ENCODE measurements at places on chromosomes 16 and 17.

DNA sequence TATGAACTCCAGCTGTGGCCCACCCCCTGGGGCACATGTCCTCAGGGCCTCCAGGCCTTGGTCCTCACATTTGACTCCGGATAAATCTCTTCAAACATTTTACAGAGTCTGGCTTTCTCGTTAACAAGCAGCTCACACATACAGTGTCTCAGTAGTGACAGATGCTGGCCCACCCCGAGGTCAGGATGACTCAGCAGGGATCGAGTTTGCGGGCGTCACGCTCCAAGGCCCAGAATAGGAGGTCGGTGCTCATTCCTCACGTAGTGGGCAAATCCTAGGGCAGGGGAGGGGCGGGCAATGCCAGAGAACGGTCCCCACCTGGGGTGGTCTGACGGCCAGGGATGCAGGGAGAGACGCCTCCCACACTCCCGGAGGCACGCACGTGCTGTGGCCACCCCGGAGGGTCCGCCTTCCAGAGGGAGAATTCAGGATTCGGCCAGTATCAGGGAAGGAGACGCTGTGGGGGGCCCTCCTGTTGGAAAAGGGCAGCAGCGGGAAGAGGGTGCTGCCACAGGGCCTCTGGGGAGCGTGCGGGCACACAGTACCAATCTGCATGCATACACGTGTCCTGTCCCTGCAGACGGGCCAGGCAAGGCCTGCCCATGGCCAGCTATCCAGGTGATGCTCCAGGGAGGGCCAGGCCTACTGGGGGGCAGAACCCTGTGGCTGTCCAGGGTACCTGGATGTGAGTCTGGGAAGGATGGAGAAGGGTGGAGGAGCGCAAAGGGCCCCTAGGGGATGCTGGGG lies 8.6 kb downstream of the SLC7A5 start:
- no peak for DNase-seq

DNA sequence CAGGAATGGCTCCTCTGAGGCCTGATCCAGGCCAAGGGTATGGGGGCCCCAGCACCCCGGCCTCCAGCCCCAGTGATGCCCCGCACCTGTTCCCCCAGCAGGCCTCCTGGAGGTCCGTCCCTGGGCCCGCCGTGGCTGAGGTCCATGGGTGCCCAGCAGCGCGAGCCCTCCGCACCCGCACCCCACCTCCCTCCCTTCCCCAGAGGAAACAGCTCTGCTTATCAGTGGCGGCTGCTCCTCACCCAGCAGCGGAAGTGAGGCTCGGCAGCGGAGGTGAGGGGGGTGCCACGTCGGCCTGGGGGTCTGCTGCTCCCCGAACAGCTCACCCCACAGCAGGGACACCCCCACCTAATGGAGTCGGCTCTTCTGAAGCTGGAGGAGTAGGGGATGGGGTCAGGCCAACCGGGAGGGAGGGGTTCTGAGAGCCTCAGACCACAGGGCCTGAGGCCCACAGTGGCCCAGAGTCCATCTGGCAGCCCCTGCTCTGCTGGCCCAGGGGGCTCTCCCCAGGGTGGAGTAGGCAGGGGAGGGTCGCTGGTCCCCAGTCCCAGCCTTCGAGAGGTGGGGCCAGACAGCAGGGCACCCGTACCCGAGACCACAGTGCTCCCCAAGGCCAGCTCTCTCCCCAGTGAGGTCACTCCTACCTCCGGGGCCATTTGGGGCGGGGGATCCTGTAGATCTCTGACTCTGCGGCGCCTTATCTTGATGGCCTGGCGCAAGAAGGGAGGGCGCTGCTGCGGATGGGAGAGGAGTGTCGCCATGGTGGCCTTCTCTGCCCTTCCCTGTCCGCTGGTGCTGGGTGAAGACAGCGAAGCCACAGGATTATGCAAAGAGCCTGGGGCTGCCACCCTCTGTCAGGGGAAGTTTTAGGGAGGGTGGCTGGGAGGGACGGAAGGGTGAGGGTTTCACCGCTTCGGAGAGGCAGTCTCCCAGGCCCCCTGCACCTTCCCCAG lies at the start of gene UNC13D:
UNC13D (minus strand) TSS at position 828 of the 953 bp plus-strand sequence; CDS start at position 761, 67 bp downstream.
- peak; percentile 81 for DNase-seq

DNA sequence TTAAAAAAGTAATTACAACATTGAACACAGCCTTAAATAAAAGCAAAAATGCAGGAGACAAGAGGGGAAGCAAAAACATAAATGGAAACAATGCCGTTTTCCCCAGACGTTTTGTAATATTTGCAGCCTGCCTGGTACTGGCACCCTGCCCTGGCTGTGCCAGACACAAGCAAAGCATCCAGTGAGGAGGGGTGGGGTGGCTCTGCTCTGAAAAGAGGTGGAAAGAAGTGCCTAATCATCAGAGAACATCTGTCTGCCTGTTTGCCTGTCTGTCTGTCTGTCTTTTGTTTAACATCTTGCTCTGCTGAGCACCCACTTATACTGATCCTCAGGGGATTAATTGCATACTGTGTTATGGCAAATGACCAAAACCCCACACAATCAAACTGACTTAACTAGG lies 62.7 kb downstream of the C16orf82 start:
- DNase-seq = no peak

DNA sequence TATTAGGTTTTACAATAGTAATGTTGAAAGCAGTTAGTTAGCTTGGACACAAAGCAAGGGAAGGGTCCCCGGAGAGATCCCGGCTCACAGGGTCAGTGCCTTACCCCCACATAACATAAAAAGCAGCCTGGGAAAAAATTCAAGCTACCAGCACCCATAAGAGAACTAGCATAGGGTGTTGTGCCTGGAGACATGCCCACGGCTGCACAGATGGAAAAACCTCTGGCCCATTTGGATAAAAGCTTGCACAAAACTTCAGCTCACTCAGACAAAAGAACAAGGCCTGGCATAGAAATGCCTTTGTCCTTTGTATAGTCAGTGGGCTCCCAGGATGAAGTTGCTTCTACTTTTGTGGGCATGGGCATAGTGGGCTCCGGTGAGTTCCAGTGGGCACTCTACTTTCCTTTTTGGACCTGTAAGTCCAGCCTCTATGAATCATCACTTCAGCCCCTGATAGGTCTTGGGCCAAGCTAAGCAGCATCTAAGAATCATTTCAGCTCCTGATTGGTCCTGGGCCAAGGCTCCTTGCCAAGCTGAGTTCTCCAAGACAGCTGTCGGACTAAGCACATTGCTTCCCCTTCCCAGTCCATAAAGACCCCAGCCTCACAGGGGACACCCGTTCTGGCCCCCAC lies 1.3 kb upstream of the RDM1 start:
- DNase-seq = no peak

DNA sequence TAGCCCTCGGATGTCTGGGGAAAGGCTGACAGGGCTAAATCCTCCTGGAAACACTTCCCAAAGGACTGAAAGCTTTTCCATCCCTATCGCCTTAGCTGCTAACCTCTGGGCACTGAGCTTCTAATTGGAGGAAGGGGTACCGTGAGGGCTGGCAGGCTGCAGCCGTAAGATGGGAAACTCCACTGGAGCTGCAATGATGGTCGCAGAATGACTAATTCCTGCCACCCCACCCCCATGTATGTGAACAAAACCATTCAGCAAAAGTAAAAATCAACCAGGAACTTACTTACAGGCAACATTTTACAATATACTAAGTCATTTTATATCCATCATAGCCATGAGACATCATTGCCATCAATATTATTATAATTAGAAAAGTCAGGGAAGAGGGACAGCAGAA lies 133.3 kb downstream of the ABCC12 start:
- peak; percentile 37 for DNase-seq

DNA sequence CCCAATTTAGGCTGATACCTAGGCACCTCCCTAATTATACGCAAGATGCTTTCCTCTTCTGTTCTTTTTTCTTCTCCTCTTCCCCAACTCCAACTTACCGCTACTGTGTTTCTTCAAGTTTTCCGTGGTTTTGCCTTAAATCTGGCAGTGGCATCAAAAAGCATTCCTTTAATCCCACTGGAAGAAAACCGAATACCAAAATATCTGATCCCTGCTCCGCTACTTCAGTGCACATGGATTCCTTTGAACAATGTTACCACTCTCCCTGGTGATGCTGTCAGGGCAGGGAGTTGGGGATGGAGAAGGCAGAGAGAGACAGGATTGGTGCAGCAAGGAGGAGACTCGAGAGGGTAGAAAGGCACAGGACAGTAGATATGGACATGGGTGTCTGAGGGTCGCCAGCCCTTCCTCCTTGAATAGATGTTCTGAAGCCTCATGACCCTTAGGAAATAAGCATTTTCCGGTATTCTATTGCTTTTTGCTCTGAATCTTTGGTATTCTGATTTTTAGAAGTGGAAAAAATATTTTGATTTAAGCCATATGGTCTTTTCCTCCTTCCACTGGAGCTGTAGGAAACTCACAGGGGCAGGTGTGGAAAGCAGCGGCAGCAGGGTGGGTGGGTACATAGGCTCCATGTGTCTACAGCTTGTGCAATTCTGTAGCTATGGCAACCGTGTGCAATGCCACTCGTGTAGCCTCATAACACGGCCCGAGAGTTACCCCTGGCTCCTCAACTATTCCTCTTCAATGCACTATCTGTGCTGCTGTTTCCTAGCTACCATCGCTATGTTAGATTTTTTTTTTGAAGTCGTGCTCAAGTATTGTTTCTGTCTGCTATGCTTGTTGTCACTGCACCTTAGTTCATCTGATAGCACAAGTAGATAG lies 32.3 kb upstream of the TANC2 start:
- no peak for DNase-seq

DNA sequence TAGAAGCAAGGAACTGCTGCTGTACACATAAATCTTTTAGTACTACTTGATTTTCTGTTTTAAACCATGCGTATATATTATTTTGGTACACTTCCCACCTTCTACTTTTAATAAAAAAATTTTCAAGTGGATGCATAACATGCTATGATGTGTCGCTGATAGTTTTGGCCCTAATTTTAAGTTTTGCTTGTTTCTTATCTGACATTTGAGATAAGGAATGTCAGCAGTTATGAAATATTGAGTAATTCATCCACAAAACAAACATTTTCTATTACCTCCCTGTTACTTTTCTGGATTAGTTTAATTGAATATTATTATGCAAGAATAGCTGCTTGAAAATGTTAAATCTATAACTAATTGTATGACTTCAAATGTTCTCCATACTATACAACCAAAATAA lies 35.8 kb downstream of the N4BP1 start:
- no peak for DNase-seq

- no peak for DNase-seq
Observed at GRCh38 chr17:44902135-44902760, 3.0 kb upstream of the EFTUD2 start.

- DNase-seq = no peak
Observed at GRCh38 chr17:42585353-42585752, 7.8 kb upstream of the PSMC3IP start.

DNA sequence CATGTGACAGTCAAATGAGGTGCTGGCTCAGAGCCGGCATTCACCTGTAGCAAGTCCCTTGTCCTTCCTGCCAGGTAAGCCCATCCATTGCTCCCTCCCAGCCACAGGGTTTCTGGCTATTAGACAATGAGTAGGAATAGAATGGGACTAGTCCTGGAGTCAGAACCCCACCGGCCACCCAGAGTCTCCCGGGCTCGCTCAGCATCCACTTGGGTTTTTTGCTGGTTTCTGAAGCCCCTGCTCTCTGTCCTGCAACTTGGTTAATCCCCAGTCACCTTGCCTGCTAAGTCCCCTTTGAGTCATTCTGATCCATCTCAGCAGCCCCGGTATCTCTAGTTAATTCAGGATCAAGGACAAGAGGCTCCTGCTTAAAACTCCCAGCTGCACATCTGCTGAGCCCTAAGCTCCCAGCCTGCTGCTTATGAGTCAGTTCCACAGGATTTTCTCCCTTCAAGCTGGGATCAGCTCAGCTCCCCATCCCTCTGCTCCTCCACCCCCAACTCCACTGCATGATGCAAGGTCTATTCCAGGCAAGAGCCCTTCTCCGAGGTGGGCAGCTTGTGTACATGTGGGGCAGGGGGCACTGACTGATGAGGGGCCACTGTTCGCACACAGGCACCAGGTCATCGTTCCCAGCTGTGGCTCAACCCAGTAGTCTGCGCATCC lies 19.9 kb upstream of the MRPS23 start:
- DNase-seq = no peak

DNA sequence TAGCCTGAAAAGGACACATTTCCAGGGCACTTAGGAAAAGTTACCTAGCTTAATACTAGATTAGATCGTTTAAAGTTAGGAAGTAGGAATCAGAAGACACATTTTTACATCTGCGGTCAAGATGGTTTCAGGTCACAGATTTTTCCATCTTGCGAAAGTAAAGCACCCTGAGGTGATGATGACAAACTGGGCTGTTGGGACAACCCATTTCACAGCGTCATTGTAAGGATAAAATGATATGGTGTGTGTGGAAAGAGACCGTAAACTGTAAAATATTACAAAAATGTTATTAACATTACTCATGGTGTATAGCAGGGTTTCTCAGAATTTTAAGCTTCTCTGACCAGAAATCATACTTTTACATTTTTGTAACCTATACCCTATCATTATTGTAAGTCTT lies 10.1 kb upstream of the MAP2K6 start:
- DNase-seq = no peak

- no peak for DNase-seq
Observed at GRCh38 chr17:31479524-31479923, 88.0 kb downstream of the RAB11FIP4 start.

DNA sequence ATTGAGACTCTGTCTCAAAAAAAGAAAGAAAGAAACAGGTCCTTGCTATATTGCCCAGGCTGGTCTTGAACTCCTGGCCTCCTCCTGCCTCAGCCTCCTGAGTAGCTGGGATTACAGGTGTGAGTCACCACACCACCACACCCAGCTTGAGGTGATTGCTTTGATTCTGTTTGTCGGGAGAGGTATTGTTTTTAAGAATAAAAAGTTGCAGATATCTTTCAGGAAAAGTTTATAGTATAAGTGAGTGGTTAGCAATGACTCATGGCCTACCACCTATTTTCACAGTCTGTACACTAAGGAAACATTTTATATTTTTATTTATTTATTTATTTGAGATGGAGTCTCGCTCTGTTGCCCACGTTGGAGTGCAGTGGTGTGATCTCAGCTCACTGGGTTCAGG lies 45.0 kb downstream of the RHOT1 start:
- no peak for DNase-seq

DNA sequence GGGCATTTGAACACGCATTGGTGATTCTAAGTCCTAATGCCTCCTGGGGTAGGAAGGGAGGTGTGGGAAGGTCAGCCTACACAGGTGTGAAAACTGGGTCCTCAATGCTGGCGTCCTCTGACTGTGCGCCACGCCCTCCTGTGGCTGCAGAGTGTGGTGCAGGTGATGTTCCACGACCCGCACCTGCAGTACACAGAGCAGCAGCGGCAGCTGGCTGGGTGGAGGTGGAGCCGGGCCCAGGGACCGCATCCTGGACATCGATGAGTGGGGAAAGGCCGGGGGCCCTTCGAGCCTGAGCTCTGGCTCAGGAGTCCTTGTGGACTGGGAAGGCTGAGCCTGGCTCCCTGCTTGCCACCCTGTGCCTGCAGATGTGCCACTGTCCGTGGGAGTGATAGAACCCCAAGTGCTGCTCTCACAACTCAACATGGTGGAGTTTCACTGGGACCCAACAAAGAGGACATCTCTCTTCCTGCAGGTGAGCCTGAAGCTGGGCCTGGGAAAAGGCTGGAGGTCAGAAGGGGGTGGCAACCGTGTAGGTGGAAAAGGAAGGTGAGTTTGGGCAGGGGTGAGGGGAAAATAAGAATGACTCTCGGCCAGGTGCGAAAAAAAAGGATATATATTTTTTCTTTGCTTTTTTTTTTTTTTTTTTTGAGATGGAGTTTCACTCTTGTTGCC lies 14.0 kb upstream of the STAC2 start:
- peak; percentile 74 for DNase-seq
